ENCODE measurements at places on chromosomes 7 and 10. TPM values are rescaled to one million over a fixed set of nuclear protein-coding genes. Genes with fewer than 3 reads are reported as not detected.

Gene CRYGN
- 4.0 TPM for polyA plus RNA-seq

DNA sequence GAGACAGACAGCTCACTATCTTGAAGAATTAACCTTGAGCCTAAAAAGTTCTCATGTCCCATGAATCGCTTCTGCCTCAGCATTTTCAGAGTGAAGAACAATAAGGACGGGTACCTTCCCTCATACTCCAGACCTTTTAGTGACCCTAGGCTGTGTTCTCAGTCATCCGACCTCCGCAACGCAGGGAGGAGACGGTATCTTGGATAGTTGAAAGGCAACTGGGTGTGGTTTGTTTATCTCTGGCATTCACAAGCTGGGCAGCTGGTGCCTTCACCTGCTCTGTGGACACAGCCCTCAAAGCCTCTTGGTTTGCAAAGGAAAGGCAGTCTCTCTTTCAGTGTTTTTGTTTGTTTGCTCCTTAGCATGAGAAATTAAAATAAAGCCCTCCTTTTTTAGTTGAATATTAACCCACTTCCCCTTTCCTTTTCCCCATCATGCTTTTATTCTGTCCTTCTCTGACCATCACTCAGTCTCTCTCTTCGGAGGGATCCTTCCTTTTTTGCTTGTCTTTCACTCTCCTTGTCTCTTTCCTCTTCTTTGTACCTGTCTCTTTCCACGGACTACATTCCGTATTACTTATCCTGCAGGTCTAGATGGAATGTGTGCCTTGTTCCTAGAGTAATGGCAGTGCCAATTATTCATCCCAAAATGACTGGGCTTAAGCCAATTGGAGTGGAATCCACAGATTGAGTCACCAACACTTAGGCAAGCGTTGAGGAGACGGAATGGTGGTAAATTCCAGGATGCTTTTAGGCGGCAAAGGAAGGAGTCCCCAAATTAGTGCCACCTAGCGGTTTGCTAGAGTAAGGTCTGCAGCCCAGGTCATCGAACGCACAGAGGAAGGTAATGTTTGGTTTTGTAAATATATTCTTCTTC lies 45.8 kb downstream of the PRR15 start:
- no peak for DNase-seq

DNA sequence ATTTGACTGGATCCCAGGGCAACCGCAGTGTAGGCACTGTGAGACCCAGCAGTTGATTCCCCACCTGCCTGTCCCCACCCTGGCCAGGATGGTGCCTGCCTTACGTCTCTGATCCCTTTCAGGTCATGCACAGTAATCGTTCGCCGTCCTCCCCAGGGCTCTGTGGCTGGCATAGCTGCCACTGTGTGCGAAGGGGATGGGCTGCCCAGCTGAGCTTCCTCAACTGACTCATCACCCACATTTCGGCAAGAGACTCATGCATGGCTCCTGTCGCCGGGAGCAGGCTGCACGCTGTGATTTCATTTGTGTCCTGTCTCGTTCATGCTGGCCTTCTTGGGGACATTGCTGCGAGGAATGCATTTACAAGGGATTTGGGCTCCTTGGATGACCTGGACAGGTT lies 252.4 kb downstream of the KLF6 start:
- DNase-seq = no peak

GRCh38 chr10:116784651-116785050 lies 42.3 kb upstream of the HSPA12A start:
- DNase-seq = no peak

Gene CTTNBP2
- 5.0 TPM for polyA plus RNA-seq

GRCh38 chr10:71971769-71972555 lies 7.8 kb downstream of the CHST3 start:
- DNase-seq = no peak

GRCh38 chr10:70648427-70648826 lies 23.9 kb upstream of the ADAMTS14 start:
- no peak for DNase-seq

DNA sequence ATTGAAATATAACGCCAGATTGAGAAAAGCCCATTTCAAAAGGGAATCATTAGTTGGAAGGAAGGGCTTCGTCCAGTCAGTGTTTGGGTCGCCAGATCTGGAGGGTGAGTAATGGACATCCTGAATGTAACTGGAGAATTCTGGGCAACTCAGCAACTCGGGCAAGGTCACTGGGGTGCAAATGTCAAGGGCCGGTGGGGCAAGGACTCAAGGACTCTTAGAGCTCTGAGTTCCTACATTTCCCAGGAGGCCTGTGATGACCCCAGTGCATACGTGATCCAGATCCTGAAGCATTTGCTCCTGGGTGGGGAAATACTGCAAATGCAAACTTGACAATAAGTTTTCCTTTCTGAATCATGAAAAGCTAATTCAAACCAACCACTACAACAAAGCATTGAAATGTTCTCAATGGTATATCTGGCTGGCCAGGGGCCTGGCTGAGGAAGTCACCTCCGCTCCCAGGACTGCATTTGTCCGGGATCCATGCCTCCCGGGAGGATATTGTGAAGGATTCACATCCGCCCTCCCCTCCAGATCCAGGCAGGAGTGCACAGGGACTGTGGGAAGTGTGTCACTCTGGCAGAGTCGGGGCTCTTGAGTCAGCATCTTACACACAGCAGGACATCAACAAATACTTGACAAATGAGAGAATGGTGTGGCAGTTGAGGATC lies 164.0 kb downstream of the FANK1 start:
- DNase-seq = no peak

DNA sequence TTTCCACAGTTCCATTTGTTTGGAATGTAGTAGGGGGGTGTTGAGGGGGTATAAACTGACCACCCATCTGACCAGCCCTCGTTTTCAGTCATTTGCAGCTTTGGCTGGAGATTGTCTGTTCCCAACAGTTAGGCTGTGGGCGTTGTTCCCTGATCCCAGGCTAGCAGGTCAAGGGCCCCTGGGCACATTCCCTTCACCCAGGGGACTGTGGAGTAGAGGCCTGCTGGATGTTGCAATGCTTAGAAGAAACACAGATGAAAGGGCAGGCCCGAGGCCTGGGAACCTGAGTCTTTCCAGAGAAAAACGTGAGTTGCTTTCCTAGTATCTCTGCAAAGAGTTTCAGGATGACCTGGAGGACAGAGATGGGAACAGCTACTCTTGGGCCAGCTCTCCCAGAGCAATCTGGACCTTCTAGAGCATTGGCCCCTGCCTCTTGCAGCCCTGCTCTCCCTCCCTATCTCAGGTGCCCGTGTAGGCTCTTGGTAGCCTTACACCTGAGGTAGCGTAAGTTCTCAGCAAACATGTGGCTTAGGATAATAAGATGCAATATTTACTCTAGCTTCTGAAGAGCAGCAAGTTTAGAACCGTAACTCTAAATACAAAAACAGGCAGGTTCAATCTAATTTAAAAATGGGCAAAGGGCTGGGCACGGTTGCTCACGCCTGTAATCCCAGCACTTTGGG lies 99.4 kb upstream of the EFCAB10 start:
- DNase-seq = no peak

GRCh38 chr10:79053481-79054202 lies 15.1 kb upstream of the ZMIZ1 start:
- DNase-seq = no peak

- no peak for DNase-seq
These were observed 1106.2 kb downstream of the NRG3 start for GRCh38 chr10:82981137-82981723.

GRCh38 chr7:138500892-138501291 lies 40.8 kb downstream of the TRIM24 start:
- DNase-seq = no peak

Gene HSPB1
- 135 TPM for polyA plus RNA-seq

GRCh38 chr10:117656385-117657367 lies 114.1 kb downstream of the EMX2 start:
- DNase-seq = no peak

DNA sequence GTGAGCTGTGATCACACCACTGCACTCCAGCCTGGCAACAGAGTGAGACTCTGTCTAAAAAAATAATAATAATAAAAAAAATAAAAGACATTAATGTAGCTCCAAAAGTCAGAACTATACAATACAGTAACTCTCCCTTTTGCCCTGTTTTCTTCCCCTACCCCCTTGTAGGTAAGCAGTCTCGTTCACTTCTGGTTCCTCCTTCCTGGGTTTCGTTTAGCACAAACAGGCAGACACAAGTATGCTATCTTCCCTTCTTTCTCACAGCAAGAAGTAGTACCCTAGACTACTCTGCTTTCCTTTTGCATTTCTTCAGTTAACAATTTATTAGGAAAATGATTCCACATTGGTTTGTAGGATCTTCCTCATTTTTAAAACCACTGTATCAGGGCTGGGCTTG lies 33.1 kb downstream of the PDSS1 start:
- no peak for DNase-seq

- DNase-seq = no peak
These were observed 30.0 kb downstream of the DENND10 start for GRCh38 chr10:119133949-119134348.

- DNase-seq = no peak
These were observed 39.0 kb downstream of the C10orf120 start for GRCh38 chr10:122660696-122661095.

Gene GRID2IP
- 1.2 TPM for polyA plus RNA-seq

DNA sequence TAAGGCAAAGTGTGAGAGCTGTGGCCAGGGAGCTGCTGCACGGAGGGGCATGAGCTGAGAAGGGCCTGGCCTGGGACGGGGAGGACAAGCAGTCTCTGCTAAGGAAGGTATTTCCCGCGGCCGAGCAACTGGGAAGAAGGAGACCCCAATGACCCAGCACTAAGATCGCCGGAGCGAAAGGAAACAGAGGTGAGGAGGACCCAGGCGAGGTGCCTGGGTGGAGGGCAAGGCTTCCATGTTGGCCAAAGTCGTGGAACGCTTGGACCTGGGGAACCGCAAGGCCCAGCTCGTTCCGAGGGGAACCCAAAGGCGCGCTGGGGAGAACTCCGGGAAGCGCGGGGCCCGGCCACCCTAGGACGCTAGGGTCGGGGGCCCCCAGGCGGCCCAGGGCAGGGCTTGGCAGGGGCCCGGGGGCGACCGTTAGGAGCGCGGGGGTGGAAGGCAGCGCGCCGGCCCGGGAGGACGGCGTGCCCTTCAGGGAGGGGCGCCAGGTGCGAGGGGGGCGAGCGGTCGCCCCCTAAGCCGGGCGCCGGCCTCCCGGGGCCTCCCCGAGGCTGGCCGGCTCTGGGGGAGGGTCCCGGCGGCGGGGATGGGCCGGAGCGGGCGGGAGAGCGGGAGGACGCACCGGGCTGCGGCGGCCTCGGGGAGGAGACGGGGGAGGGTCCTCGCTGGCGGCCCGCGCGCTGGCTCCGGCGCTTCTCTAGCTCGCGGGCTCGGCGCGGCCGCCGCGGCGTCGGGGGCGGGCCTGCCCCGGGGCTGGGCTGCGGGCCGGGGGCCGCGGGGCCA lies 545 bp downstream of the GIGYF1 start:
- DNase-seq = no peak

GRCh38 chr10:34565934-34566333 lies 249.2 kb downstream of the PARD3 start:
- DNase-seq = no peak

Gene VWA2
- 1.8 TPM for polyA plus RNA-seq

GRCh38 chr7:101156277-101156676 lies 2.0 kb downstream of the AP1S1 start:
- DNase-seq = no peak

GRCh38 chr10:129055225-129055624 lies 411.8 kb upstream of the MGMT start:
- no peak for DNase-seq

GRCh38 chr7:101953248-101953819 lies 135.9 kb downstream of the CUX1 start:
- DNase-seq = no peak

GRCh38 chr7:33677556-33677955 lies 227.8 kb upstream of the BMPER start:
- no peak for DNase-seq

- no peak for DNase-seq
These were observed 24.5 kb downstream of the AVL9 start for GRCh38 chr7:32519763-32520162.

DNA sequence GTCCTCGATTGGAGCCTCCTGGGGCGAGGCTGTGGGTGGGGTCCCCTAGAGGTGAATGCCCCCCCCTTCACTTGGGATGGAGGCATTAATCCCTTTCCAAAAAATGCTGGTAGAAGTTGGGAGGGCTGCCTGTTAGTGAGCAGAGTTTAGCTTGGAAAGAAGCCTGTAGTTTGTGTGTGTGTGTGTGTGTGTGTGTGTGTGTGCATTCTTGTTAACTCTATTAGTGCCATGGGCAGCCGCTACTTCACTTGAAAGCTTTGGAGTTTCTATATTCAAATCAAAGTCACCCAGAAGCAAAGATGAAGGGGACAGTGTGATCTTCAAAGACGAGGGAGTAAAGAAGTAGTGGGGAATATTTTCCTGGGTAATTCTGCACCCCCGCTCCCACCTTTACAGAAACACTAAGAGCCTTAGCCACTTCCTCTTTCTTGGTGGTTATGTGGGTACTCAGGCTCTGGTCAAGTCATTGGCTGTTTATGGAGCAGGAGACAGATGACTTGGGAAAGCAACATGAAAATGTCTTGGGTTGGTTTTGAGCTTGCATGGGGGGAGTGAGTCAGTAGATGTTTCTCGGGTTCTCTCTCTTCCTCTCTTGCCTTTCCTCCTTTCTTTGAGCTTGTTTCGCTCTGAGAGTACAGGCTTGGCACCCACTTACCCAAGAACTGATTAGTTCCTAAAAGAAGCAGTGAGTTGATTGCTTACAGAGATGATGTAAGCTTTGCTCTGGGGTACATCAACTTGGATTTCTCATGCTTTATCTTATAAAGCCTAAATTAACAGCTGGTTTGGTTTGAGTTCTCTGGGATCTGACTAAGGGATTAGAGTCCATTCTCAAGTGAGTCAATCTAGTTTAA lies 35.9 kb downstream of the TCF7L2 start:
- DNase-seq = no peak

DNA sequence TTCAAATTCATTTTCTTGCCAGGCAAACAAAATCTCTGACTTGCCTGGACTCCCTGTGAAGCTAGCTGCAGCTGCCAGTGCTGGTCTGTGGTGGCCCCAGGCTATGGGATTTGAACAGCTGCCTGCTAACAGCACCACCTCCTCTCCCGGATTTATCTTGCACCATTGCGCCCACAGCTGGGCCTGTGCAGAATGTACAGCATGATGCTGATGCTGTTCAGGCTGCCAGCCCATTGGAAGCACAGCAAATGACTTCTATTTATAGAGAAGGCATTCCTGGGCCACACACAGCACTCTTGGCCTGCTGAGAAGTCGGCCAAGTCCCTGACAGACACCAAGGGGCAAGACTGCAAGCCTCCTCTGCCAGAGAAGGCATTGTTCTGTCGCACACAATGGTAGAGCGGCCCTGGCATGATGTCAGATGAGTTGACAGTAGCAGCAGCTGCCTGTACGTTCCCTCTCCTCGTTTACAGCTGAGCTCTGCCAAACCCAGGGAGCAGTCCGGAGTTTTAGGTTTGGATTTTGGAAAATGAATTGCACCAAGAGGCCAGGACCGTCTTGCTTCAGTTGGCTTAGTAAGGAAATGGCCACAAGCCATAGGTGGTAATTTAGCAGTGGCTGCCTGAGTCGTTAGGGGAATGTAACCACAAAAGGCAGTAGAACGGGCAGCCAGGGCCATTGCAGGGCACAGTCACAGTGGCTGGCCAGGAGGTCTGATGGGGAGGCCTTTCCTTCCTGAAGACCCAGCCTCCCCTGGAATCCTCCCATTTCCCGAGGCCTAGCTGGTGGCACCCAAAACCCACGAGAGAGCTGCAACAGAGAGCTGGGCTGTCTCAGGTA lies 38.5 kb downstream of the MTURN start:
- DNase-seq = no peak
